ENCODE measurements at places on chromosomes 5 and 9.
A peak's percentile ranks its signal among the peaks of the same experiment; 100 is the strongest.

DNA sequence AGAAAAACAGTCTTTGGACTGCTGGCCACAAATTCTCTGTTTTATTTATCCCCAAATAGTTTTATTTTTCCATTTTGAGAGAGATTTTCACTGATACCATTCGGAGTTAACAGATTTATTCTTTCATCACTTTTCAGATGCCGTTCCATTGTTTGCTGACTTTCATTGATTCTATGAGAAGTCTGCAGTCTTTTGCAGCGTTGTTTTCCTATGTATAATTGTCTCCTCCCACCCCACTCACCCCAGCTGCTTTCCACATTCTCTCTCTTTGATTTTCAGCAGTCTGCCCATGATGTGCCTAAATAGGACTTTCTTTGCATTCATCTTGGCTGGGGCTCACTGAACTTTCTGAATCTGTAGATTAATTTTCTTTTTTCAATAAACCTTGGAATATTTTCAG lies 107.6 kb downstream of the C9orf50 start:
- no peak for DNase-seq

DNA sequence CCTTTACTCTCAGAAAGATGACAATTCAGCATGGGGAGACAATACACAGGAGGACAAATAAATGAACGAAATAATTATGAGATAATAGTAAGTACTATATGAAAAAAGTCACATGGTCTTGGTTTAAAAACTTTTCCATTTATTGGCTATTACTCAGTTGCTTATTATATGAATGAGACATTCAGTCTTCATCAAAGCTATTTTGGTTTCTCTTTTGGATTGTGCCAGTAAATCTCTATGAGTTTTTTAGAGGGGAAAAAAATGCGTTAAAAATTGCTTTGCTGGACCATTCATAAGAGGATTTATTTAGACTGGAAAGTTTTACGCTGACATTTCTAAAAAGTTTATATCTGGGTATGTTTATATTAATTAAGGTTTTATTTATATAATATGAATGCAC lies 137.7 kb downstream of the AOPEP start:
- DNase-seq: no peak

- no peak for DNase-seq
Measured at GRCh38 chr5:90949469-90950358, 391.1 kb downstream of the ADGRV1 start.

DNA sequence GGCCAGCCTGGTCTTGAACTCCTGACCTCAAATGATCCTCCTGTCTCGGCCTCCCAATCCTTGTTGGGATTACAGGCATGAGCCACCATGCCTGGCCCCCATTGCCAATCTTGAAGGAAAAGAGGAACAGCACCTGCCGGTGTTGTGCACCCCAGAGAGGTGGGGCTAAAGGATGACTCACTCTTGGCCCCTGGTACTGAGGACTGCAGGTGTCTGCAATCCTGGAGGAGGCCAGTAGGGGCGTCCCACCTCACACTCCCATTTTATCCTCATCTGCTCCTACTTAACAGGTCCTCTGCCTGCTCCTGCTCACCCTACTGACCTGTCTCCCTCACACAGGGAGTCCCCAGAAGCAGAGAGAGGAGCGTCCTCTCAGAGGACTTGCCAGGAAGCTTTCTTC lies 390.4 kb downstream of the ARHGEF28 start:
- no peak for DNase-seq

DNA sequence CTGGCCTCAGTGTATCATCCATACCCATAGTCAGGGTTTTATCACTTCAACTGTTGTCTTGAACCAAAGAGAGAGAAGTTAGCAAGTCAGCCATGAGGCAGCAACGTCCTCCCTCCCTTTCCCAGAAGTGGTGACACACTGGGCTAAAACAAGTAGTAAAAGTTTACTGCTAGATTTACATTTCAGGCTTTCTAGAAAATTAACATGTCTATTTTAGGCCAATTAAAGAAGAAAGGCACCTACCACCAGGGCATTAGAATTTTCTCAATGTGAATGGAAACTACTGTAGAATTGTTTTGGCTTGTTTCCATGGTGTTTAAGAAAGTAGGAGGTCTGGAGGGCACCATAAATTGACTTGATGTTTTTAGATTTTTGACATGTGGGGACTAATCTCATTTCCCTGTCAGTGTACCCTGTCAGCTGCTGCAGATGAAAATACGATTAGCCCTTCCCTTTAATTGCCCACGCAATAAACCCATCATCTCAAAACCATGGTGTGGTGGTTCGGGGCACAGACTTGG lies 121.8 kb upstream of the ELL2 start:
- no peak for DNase-seq

- DNase-seq: no peak
Measured at GRCh38 chr5:24208686-24209106, 436.1 kb downstream of the CDH10 start.

DNA sequence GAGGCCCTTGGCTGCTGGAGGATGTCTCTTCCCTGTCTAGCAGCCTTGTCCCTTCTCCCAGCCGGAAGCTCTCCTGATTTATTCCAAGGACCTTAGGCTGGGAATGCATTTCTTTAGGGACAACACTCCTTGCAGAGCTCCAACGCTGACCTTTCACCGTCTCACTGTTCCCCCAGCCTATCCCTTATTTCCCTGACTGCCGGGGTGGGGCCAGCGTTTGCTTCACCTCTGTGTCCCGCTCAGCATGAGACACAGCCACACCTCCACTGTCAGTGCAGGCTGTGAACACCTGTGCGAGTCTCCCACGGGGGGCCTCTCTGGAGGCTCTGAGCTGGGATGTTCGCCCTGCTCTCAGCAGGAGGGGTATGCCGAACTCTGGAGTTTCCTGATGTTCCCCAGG lies 106.2 kb upstream of the FCN2 start:
- DNase-seq: no peak

DNA sequence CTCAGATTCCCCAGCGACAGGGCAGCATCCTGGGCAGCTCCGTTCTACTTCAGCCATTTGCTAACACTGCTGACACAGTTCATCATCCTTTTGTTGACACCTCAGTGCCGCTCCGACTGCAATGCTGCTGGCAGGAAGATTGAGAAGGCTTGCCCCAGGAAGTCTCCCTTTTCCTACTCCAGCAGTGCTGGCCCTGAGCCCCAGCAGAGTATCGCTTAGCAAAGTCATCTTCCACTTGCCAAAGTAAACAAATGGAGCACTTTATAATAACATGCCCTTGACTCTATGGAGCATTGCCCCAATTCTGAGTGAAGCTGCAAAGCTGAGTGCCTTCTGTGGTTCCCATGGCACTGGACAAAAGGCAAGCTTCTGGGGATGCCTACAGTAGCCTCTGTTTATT lies 32.2 kb downstream of the PRLR start:
- DNase-seq: no peak

DNA sequence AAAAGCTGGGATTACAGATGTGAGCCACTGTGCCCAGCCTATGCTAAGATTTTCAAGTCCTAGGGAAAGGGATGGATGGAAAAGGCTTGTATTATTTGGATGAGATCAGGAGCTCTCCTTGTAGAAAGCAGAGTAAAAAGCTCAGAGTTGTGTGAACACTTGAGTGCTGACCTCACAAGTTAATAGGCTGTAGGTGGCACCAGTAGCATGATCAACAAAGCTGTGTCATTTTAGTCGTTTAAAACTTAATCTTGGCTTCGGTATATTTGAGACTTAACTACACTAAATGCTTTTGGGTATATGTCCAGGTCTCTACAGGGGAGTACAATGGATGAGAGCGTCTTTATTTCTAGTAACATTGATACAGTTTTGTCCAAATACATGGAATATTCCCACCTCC lies 264.2 kb downstream of the TMEM38B start:
- DNase-seq: no peak

- no peak for DNase-seq
Measured at GRCh38 chr9:114684036-114684435, 2.0 kb upstream of the TEX48 start.

DNA sequence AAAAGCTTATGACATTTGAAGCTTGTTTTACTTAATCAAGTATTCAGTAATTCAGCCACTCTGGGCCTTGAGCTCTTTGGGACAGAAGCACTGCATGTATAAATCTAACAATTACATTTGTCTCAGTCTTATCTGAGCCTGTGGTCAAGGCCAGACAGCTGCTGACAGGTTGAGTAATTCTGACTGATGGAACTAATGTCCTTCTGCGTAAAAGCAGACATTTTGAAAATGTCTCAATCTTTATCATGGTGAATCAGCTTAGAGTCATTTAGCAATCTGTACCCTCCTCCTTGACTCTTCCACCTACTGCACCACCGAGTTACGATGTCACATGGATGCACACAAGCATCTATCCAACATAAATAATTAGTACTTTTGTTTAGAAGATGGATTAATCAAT lies 400.0 kb downstream of the ARRDC3 start:
- DNase-seq: no peak

DNA sequence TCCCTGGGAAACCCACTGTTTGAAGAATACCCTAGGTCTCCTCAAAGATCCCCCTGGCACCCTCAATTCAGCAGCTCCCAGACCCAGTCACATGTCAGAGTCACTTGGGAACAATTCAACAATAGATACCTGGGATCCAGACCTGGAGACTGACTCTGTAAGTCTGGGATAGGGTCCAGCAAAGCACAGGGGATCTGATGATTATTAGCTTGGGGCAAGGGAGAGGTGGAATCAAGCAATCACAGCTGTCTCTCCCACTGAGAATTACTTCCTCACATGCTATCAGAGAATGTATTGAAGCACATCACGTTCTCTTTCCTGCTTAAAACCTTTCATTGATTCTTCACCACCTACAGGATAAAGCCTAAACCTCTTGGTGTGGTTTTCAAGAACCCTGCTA lies 5.9 kb downstream of the FAM193B start:
- DNase-seq: no peak

DNA sequence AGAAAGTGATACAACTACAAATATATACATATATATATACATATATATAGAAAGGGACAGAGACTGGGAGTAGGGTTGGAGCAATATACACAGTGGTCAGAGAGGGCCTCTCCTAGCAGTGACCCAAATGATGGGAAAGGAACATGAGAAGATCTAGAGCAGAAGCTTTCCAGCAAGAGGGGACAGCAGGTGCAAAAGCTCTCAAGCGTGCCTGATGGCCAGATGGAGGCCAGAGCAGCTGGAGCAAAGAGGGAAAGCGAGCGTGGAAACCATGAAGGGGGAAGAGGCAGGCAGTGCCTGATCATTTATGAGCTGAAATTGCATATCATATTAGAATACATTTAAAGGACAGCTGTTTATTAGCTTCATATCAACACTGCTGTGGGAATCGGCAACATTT lies 7.6 kb upstream of the GRPEL2 start:
- no peak for DNase-seq

DNA sequence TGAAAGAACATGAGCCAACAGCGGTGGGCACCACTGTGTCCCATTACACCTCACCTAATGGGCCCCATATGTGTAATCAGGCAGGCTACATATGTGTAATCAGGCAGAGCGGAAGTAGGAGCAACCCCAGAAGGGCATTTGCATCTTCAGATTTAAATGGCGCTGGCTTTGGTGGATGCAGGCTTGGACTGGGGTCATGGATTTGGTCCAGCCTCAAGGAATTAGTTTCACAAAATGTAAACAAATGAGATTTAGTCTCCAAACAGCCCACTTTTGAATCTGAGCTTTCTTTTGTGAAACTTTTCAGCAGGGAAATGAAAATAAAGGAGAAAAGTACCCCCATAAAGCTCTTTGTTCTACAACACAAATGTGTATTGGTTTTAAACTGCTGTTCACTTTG lies 161.3 kb downstream of the LPAR1 start:
- no peak for DNase-seq

DNA sequence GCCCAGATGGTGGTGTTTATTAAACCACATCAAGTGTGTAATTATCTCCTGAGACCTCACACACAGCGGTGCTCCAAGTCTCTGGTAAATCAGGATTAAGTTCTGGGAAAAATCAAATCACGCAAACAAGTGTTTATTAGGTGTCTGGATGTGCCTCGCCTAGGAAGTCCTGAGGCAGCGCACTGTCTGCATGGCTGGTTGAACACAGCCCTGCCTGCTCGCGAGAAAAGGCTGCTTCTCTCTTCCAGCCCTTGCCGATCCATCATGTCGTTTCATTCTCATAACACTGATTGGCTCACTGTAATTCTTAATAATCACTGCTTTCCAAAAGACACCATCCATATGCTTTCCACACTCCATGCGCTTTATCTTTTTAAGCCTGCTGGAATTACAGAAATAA lies 229.6 kb upstream of the DAP start:
- no peak for DNase-seq

- DNase-seq: no peak
Measured at GRCh38 chr9:91060520-91061343, 259.1 kb downstream of the SYK start.

DNA sequence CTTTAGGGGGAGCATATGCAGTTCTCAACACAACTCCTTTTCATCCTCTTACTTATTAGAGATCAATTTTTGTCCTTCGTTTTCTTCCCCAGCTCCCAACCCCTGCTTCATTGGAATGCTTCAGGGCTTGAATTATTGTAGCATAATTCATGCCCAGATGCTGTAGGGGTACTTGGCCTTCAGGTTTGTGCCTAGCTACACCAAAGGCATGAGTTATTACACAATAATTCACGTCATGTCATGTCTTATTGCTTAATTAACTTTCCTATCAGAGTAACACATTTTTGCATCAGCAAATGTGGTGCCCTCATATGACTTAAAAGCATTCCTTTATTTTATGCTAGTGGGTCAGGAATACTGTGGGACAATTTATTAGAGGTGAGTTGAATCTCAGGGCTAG lies 507.2 kb downstream of the NFIB start:
- no peak for DNase-seq

DNA sequence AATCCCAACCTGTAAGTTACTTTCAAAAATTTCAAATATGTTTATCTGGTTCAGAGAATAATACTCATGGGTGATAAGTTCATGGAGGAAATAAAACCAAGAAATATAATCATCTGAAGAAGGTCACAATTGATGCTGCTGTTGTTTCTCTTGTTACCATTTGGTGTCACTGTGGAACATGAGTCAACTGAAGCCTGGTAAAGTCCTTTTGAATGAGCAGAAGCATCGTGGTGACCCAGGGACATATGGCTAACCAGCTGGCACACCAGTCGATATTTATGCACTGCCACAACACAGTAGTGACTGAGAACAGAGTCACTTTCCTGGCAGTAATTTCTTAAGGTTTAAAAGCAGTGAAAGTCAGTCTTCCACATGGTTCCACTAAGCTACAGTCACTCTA lies 612.9 kb upstream of the TLE4 start:
- DNase-seq: no peak

GRCh38 chr5:60597572-60598320 lies 102.2 kb downstream of the DEPDC1B start:
- peak; percentile 10 for DNase-seq

GRCh38 chr9:21789541-21790037 lies 12.8 kb upstream of the MTAP start:
- peak; percentile 82 for DNase-seq

- DNase-seq: no peak
Measured at GRCh38 chr5:6602441-6602840, 30.4 kb downstream of the NSUN2 start.
